ENCODE measurements at places on chromosomes 13 and 19.
A peak's percentile ranks its signal among the peaks of the same experiment; 100 is the strongest.

DNA sequence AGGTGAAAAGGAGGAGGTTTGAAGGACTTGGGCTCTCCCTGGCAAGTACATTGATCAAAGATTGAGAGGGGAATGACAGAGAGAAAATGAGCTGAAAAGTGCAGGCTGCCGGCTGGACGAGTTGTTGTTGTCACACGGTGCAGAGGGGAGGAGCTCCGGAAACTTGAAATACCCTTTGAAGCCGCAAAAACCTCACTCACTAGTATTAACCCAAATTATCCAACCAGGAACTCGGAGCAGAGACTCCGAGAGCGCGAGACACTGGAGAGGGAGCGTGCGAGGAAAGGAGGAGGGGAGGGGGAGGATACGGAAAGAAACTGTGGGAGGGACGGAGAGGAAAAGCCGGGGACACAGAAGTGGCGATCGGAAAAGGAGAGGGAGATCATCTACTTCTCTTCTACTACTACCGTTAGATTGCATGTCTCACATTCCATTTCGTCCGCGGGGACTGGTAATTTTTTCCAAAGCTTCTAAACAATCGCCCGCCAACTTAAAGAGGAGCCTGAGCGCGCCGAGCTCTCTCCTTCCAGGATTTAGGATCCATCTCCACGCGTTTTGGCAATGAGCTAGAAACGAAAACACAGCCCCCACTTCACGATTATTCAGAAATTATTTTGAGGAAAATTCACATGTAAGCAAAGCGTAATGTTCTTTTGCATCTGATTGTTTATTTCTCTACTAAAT lies at the start of gene DACH1:
Gene DACH1, minus strand, starts transcription at position 74 of the 684 bp plus-strand sequence.
- no peak for DNase-seq

DNA sequence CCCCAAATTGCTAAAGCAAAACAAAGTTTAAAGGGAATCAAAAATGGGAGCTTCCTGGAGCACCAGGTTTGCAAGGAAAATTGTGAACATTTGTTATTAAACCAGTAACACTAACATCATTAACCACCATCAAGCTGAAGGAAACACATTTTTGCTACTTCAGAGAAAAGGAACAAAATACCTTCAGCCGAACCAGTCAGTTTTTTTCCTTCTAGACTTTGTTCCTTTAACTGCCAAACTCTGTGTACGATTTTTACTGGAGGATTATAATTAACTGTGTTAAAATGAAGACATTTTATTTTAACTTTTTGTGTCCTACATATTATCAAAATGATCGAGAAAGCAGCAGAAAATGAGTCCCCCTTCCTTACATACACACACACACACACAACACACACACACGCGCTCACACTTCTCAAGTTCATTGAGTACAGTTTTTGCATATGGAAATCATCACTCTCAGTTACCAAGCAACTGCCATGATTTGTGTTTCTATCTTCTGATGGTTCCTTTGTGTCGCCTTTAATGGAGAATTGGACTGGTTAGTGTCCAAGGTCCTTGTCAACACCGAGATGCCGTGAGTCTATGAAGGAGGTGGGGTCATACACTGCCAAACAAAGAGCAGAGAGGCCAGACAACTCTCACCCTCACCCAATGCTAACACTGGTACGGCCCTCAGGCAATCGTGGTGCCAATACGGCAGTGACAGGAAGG lies 9.8 kb upstream of the SERP2 start:
- DNase-seq, result no peak

GRCh38 chr13:108425056-108425455 lies 155.5 kb downstream of the TNFSF13B start:
- no peak for DNase-seq

- no peak for DNase-seq
Measured at GRCh38 chr13:91767651-91768050, 369.2 kb downstream of the GPC5 start.

GRCh38 chr19:44891016-44891882 lies at the start of gene TOMM40:
TSS of gene TOMM40 (plus strand) at chr19:44891254. CDS start at chr19:44891416, 162 bp downstream.
- no peak for DNase-seq

GRCh38 chr19:48859711-48860572 lies 8.5 kb downstream of the PLEKHA4 start:
- no peak for DNase-seq

GRCh38 chr13:77002590-77003190 lies 10.8 kb downstream of the CLN5 start:
- DNase-seq, result no peak

DNA sequence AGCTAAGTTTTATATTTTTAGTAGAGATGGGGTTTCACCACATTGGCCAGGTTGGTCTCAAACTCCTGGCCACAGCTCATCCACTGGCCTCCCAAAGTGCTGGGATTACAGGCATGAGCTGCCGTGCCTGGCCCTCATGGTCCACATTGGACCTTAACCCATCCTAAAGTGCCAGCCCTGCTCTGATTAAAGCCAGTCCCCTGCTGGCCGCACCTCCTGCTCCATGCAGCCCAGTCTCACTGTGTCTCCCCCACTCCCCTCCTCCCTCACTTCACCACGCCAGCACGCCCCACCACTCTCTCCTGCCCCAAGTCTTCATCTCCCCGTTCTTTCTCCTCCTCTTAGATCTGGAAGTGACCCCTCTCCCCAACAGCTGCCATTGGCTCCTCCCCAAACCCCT lies 16.7 kb upstream of the SDHAF1 start:
- DNase-seq, result no peak

DNA sequence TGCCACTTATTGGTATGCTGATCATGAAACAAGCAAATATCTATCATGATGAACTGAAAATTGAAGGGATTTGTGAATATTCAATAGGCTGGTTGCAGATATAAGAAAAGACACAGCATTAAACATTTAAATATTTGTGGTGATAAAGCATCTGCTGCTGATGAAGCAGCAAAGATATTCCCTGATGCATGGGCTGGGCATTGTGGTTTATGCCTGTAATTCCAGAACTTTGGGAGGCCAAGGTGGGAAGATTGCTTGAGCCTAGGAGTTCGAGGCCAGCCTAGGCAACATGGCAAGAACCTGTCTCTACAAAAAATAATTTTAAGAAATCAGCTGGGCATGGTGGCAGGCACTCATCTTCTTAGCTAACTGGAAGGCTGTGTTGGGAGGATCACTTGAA lies 54.5 kb downstream of the GPR180 start:
- no peak for DNase-seq

GRCh38 chr19:18762125-18763023 lies 28.7 kb downstream of the COMP start:
- DNase-seq, result no peak

- DNase-seq, result no peak
Measured at GRCh38 chr13:49502954-49503353, 7.2 kb downstream of the PHF11 start.

DNA sequence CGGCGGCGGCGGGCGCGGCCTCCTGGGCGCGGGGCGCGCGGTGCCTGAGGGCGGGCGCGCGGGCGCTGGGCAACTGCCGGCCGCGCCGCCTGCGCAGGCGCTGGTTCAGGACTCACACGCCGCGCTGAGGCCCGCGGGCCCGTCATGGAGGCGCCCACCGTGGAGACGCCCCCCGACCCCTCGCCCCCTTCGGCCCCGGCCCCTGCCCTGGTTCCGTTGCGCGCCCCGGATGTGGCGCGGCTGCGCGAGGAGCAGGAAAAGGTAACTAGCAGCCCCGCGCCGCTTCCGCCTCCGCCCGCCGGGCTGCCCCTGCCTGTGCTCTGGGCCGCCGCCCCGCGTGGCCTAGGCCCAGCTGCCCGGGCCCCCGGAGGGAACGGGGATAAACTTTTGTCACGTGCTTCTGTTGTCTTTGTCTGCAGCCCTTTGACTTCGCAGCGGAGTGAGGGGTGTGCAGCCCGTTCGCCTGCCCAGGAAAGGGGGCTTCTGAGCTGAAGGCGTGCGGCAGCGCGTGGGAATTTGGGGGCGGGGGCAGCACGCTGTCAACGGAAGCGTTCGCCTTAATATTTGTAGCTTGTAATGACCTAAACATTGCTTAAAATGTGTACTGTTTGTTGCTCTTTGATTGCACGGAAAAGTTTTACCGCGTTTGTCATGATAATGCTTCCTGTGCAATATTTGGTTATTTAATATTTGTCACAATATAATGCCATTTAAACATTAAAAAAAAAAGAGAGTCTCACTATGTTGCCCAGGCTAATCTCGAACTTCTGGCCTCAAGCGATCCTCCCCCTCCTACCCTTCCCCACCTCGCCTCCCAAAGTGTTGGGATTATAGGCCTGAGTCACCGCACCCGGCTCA lies 594 bp downstream of the URI1 start:
- peak; percentile 66 for DNase-seq

DNA sequence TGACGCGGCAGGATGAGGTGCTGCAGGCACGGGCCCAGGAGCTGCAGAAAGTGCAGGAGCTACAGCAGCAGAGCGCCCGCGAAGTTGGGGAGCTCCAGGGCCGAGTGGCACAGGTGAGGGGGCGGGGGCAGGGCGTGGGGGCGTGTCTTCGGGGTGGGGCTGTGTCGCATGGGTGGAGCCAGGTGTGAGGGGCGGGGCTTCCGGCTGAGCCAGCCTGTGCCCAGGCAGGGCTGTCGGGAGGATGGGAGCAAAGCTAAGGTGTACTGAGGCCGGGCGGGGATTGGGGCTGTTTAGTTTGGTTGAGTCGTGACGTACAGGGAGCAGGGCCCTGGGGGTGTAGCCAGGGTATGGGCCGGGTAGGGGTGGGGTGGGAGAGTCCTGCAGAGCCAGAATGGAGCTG lies 62.3 kb downstream of the KCNC3 start:
- no peak for DNase-seq

DNA sequence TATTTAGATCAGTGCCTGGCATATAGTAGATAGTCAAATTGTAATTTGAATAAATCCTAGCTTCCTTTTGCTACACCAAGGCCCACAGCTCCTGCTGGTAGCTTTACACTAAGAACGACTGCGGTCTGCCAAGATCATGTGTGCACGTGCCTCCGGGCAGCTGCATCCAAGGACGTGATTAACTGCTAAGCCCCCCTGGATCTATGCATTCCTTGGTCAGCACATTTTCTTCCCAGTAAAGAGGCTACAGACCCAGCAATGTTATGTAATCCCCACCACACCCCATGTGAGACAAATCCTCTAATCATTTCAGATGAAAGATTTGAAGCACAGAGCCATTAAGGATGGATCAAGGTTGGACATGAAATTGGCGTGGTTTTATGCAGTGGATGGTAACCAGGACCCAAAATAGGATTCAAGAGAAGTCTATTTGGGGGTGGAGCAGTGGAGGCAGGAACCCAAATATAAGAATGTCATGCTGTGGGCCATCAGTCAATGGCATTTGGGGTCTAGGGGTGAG lies 65.2 kb upstream of the PEG3 start:
- no peak for DNase-seq

DNA sequence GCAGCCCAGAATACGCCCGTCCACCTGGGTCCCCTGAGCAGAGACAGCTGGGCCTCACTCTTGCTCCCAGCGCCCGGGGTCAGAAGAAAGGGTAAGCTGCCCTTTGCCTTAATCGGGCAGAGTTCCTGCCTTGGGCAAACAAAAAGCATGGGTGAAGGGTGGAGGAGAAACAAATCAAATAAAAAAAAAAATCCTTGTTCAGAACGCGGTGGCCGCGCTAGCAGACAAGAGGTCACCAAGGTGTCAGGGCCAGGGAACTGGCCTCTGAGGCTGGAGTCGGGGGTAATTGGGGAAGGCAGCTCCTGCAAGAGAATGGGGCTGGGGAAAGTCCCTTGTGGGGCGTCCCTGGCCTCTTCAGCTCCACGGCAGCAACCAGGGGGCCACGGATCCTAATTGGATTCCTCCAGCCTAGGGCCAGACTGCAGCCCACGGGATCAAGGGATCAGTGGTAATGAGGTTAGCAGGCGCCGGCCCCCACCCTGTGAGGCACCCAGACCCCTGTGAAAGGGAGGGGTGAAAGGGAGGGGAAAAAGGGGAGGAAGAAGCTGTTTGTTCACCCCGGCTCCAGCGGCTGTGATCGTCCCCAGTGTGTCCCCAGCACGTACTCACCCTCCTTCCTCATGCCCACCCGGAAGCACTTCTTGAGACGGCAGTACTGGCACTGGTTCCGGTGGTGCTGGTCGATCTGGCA lies 5.5 kb downstream of the NR2F6 start:
- no peak for DNase-seq

DNA sequence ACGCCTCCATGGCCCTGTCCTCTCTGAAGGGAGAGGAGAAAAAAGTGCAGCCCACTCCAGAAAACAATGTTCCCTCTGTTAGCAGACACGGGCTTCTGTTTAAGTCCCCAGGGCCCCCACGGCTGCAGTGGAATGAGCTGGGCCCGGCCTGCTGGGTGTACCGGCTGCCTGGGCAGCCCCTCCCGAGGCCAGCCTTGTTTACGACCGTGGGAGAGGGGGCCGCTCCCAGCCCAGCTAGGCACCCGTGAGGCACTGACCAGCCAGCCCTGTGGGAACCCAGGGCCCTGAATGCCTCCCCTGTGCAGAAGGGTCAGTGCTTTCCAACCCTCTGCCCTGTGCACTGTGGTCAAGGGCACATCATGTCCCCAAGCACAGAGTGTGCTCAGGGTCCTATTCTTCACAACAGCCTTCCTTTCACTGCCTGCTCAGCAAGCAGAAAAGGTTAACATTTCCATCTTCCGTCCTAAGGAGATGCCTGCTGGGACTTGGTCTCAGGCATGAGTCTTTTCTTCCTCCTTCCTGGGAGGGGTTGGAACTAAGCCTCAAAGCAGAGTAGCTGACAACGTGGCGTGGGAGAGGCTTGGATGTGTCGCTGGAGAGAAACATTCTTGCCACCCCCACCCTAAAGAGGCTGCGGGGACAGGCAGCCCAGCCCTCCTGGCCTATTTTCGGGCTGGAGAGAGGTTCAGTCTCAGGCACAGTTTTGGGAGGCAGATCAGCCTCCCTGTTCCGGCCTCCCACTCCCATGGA lies 90.1 kb downstream of the RGCC start:
- no peak for DNase-seq

DNA sequence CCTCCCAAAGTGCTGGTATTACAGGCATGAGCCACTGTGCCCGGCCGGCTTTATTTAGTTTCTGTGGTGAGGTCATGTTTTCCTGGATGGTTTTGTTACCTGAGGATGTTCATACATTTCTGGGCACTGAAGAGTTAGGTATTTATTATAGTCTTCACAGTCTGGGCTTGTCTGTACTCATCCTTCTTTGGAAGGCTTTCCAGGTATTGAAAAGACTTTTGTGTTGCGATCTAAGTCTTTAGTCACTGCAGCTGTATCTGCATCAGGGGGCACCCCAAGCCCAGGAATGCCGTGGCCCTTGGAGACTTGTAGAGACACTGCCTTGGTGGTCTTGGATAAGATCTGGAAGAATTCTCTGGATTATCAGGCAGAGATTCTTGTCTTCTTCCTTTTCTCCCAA lies 12.8 kb downstream of the BLOC1S3 start:
- no peak for DNase-seq

DNA sequence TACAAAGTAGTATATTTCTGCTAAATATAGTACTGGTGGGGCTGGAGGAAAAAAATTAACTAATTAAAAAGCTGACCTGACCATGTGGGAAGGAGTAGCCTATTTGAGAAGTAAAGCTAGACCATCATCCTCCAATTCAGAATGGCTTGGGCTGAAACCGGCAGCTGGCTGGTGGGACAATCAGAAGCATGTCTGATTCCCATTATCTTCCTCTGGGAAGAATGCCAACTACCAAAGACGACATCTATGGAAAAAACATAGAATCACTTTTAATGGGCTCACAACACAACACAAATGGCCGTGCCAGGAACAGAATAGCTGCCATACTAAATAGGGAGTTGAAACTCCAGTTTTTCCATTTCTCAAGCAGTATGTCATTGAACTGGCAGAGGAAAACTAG lies 120.4 kb upstream of the FREM2 start:
- DNase-seq, result no peak
